ENCODE measurements at places on chromosomes 16 and 17.

DNA sequence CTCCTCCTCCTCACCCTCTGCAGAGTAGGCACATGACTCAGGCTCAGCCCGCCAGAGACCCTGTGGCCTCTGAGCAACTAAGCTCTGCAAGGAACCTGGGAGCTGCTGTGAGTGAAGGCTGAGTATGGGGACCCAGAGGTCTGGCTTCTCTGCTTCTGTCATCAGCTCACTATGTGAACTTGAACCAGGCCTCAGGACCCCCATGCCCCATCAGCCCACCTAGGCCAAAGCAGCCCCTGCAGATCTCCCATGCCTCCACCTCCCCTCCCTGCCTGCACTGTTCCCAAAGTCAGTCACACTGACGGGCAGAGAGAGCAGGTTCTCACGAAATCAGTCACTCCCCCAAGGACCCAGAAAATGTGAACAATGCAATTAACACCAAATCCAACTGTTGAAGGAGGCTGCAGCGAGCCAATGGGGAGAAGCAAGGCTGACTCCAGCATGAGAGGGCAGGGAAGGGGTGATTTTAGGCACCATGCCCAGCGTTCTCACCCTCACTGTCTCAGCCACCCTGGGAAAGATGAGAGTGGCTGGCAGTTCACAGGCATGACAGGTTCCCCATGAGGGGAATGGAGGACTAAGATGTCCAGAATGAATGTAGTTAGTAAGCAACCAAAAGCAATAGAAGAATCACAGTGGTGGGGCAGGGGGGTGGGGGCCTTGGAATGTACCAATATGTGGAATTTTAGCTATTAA lies 60.6 kb downstream of the BEAN1 start:
- no peak for DNase-seq

DNA sequence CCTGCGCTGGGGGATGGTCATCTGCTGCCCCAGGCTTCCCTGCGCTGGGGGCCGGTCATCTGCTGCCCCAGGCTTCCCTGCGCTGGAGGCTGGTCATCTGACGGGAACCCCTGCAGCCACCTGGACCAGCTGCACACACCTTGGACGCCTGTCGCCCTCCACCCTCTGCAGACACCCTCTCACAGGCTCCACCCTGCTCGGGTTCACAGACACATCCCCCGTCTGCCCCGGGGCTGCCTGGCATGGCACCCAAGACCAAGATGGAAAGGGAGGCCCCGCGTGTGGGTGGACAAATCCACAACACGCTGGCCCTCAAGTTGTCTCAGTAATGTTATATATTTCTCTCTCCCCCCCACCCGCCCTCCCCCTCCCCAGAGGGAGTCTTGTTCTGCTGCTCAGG lies 89.6 kb downstream of the ANKRD11 start:
- no peak for DNase-seq

DNA sequence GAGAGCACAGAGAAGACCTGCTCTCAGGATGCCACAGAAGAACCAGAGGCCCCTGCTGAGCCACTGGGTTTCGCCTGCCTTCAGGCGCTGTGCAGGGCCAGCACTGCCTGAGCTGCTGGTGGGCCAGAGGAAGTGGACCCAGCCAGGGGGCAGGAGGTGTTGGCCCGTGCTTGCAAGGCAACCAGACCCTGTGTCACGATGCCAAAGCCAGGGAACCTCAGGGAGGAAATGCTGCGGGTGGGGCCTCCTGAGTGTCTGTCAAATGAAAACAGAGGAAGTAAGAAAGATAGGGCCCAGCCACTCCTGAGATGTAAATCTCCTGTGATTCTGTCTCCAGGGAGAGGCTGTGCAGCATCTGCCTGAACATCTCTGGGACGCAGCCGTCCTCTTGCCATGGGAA lies 58.1 kb upstream of the ADORA2B start:
- no peak for DNase-seq

DNA sequence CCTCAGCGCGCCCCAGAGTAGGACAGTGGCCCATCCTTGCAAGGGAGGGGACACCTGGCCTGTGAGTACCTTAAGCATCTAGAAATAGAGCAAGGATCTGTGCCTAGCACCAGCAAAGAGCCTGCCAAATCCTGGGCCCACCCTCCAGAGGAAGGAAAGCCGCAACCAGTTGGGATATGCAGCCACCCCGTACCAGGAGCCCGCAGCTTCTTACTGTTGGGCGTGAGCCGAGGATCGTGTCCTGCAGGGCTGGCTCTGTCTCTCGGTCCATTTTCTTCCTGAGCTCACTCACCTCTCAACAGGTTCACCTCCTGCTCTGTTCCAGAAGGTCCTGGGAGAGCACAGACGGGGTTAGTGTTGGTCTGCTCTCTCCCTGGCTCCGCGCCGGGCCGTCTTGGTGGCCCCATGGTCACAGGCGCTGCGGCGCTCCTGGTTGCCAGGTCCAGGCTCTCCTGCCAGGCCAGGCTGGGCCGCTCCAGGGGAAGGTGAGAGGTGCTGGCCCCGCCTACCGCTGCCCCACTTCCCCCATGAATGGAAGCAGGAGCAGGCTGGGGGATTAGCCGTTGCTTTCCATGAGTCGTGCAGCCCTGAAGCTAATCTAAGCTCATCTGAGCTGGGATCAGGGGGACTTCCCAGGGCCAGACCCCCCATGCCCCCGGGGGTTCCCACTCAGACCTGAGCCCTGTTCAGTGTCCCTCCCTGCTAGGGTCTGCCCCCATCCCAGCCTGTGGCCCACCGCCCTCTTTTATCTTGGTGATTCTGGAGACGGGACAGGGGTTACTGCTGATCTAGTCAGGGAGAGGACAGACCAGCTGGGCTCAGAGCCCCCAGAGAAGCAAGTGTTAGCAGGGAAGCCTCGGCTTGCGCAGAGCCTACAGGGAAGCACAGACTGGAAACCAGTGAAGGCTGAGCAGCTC lies 12.7 kb downstream of the ENDOV start:
- no peak for DNase-seq

GRCh38 chr17:37142294-37142896 lies 193.6 kb downstream of the AATF start:
- no peak for DNase-seq

DNA sequence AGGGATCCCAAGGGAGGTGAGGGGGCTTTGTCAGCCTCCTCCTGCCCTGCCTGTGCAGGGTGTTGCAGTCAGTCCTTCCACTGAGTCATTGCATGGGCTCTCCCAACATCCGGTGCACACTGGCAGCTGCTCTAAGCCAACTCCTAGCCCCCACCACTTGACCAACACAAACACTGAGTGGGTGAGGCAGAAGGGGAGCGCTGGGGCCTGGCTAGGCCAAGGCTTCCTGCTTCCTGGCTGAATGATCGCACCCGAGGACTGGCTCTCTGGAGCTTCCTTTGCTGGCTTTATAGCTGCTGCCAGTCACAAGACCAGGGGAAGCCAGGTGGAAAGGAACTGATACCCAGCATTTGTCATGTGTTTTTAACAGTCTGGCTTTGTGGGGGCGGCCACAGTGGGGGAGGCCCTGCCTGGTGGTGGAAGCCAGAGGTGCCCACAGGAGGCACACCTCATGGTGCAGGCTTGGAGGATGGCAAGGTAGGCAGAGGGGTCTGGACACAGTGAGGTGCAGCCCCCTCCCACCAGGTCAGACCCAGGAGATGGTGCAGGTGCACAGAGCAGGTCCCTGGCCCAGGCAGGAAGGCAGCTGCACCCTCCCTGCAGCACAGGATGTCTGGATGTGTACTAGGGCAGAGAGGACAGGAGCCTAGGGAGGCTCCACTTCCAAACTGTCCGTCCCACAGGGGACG lies 6.8 kb downstream of the MPG start:
- DNase-seq = peak; percentile 93

DNA sequence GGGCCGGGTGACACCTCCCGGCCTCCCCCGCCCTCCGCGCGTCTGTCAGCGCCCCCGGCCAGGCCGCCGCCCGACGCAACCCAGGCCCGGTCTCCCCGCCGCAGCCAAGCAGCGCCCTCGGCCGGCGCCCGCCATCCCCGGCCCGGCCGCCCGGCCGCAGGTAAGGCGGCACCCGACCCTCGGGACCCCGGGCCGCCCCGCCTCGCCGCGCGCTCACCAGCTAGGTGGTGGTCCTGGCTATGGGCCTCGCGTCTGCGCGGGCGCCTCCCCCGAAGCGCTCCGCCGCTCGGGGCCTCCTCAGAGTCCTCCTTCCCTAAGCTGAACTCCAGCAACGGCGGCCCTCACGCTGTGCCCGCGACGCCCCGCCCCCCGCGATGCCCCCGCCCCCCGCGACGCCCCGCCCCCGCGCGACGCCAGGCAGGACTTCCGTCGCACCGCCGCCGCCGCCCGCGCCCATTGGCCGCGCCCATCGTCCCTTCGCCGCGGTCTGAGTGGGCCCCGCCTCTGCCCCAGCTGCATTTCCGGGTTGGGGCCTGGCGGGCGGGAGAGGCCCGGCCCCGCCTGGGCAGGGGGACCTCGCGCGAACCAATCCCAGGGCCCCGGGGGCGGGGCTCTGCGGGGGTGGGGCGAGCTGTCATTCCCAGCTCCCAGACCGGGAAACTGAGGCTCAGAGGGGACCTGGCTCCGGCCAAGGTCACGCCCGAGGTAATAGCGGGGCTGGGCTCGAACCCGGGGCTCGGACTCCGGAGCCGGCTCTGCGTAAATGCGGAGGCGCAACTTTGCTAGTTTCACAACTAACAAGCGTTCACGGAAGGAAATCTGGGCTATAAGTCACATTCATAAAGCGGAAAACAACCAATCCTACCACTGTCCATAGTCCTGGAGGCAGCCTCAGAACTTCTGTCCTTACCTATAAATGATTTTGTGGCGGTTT lies 9.0 kb upstream of the KCTD5 start:
- peak; percentile 98 for DNase-seq

DNA sequence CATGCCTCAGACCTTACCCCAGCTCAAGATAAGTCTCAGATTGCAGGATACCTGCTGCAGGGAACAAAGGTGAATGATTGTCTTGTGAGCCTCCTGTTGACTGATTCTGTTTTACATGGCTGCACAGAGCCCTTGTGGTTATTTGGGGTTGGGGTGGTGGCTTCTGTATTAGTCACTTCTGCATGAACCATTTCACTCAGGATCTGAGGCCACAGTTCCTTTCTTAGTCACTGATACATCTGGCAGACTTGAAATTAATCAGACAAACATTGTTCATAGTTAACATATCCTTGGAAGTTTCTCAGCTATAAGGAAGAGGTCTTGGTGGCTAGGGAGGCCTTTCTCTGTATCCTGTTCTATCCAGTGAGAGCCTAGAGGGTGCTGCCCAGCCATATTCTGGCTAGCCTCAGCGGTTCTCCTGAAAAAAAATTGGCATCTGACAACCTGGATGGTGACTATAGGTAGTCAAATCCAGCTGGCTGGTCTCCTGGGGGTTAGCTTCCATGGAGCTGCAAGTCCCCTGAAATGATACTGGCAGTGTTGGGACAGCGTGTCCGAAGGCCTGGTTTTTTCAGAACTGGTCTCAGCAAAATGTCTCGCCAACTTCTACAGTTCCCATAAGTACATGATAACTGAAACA lies 8.4 kb upstream of the PLK1 start:
- DNase-seq = peak; percentile 80

DNA sequence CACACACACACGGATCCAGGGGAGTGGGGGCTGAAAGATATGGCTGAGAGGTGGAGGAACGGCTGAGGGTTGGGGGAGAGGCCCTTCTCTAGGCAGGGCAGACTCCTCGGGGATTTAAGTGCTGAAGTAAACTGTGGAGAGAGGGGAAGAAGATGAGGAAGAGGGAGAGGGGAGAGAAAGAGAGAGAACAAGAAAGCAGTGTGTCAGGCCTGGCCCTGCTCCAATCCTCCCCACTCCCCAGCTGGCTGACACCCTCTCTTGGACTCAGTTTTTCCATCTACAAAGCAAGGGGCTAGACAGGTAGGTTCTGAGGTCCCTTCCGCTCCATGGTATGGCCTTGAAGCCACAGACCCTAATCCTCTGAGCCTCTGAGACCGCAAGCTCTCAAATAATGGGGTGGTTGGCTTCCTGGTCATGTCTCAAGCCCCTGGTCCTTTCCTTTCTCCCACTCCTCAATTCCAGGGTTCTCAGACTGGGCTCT lies 2.0 kb downstream of the VAMP2 start:
- DNase-seq = no peak

DNA sequence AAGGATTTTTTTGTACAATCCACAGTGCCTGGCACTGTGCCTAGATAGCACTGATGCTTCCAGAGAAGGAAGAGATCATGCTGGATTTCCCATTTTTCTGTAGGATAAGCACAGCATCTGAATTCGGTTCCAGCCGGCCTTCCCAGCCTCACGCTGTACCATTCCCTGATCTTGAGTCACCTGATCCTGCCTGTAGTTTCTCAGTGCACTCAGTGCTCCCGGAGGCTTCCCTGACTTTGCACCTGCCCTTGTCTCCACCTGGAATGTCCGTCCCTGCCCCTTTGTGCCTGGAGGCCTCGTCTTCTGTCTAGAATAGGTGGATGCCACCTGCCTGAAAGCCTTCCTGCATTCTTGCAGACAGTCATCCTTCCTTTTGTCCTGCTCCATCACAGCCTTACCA lies 179.9 kb downstream of the CCDC182 start:
- DNase-seq = no peak

GRCh38 chr17:76278952-76279741 lies 14.0 kb downstream of the UBALD2 start:
- DNase-seq = peak; percentile 94

DNA sequence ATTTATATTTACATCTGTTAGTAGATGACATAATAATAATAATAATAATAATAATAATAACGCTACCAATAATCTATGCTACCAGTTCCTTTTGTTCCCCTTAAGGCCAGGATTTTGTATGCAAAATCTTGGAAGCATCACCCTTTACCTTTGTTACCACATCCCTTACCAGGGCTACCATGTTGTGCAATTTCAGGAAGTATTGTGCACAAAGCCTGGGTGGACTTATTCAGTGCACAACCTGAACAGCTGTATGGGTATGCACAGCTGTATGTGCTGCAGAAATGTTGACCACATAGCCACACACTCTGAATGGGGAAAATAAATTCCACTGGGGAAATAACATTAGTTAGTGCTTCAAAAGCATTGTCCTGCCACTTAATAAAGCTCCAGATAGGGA lies 19.9 kb upstream of the CALB2 start:
- no peak for DNase-seq

- no peak for DNase-seq
These were observed 40.1 kb downstream of the ENGASE start for GRCh38 chr17:79114458-79115301.
